ENCODE measurements at places on chromosomes 3 and 15. TPM values are rescaled to one million over a fixed set of nuclear protein-coding genes. Genes with fewer than 3 reads are reported as not detected.

- DNase-seq, result peak; percentile 31
- H3K4me1 ChIP-seq, result peaks cover 19% of the 10 kb centered on the region
- H3K27ac ChIP-seq, result peak overlapping the region; percentile 73
Measured at GRCh38 chr3:172709774-172710663, 848 bp downstream of the NCEH1 start.

DNA sequence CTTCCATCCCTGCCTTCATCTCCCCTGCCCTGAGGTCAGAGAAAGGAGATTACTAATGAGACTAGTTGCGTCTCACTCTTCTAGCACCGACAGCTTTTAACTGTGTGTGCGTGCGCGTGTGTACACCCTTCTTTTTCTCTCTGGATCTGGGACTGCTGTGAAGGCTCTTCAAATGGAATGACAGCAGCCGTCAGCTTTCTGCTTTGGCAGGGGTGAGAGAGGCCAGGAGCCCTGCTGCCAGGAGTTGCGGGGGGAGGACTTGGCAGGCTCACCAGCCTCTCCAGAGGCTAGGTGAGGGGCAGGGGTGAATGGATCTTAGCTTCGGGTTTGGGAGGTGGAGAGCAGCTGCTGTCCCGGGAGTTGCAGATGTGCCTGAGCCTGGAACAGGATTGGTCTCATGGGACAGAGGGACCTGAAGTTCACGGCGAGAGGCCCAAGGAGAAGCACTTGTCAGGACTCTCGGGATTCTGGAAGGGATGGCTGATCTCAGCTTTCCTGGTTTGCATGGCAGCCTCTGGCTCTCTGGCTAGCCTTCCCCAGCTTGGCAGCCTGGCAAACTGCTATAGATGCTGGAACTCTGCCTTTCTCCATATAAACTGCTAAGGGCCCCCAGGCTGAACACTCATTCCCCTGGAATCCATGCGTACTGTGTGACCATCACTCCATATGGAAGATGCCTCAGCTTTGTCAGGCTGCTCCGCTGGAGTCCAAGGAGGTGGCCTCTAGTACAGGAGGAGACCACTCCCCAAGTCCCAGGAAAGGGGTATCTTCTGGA lies 16.6 kb downstream of the TEX264 start:
- H3K4me1 ChIP-seq, result peaks cover 52% of the 10 kb centered on the region
- H3K27ac ChIP-seq, result peak overlapping the region; percentile 88
- DNase-seq, result no peak
- no peaks in the 10 kb centered on the region for H3K27me3 ChIP-seq
- H3K4me3 ChIP-seq, result no peak overlapping the region

GRCh38 chr3:94996743-94997142 lies 933.9 kb downstream of the NSUN3 start:
- H3K4me1 ChIP-seq, result no peaks in the 10 kb centered on the region
- no peak for DNase-seq
- H3K27ac ChIP-seq, result no peak overlapping the region
- H3K4me3 ChIP-seq, result no peak overlapping the region

The BNIP2 gene
- 53.2 TPM for total RNA-seq

GRCh38 chr3:104411757-104412156 lies 955.0 kb upstream of the ALCAM start:
- no peak overlapping the region for H3K27ac ChIP-seq
- DNase-seq, result no peak
- H3K27me3 ChIP-seq, result no peaks in the 10 kb centered on the region
- no peaks in the 10 kb centered on the region for H3K36me3 ChIP-seq

DNA sequence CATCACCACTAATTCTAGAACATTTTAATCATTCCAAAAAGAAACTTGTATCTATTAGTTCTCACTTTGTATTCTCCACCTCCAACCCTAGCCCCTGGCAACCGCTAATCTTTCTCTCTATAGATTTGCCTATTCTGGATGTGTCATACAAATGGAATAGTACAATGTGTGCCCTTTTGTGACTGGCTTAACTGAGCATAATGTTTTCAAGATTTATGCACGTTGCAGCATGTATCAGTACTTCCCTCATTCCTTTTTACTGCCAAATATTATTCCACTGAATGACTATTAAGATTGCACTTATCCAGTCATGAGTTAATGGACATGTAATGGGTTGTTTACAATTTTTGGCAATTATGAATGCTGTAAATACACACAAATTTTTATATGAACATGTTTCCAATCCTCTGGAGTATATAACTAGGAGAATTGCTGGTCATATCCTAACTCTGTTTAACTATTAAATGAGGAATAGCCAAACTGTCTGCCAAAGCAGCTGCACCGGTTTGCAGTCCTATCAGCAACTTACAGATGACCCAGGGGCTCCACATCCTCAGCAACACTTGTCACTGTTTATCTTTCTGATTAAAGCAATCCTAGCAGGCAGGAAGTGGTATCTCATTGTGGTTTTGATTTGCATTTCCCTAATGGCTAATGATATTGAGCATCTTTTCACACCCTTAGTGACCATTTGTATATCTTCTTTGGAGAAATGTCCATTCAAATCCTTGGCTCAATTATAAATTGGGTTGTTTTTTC lies 42.9 kb downstream of the DCUN1D1 start:
- DNase-seq, result no peak
- H3K4me3 ChIP-seq, result no peak overlapping the region
- no peak overlapping the region for H3K27ac ChIP-seq
- H3K4me1 ChIP-seq, result peaks cover 25% of the 10 kb centered on the region
- H3K27me3 ChIP-seq, result no peaks in the 10 kb centered on the region
- peaks cover 2% of the 10 kb centered on the region for H3K36me3 ChIP-seq

DNA sequence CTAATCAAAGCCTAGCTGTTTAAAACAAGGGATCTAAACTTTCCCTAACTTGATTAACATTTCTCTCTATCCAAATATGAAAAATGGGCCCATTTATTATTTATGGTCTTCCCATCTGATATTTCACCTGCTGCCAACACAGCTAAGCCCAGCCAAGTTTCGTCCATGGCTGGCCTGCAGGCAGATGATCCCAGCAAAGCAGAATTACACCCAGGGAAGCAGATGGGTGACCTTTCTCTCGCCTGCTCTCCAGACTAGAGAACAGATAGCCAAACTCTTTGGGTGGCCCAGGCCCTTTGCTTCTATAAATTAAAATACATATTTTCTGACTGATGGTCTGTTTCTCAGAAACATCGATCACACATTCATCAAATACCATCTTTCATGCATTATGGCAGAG lies 1038.8 kb downstream of the AGBL1 start:
- no peaks in the 10 kb centered on the region for H3K4me1 ChIP-seq
- no peak for DNase-seq
- no peaks in the 10 kb centered on the region for H3K36me3 ChIP-seq
- H3K27ac ChIP-seq, result no peak overlapping the region
- H3K27me3 ChIP-seq, result no peaks in the 10 kb centered on the region

The ZPLD1 gene
- total RNA-seq, result not detected

The FAM107A gene
- total RNA-seq, result not detected

- peak overlapping the region; percentile 88 for H3K4me3 ChIP-seq
- H3K36me3 ChIP-seq, result peaks cover 30% of the 10 kb centered on the region
- no peaks in the 10 kb centered on the region for H3K27me3 ChIP-seq
- DNase-seq, result peak; percentile 41
- H3K4me1 ChIP-seq, result peaks cover 24% of the 10 kb centered on the region
Measured at GRCh38 chr3:50341537-50341936, 901 bp upstream of the RASSF1 start.

The C15orf39 gene
- total RNA-seq, result 22.1 TPM

GRCh38 chr3:60696428-60697125 lies 554.7 kb downstream of the FHIT start:
- H3K27me3 ChIP-seq, result no peaks in the 10 kb centered on the region
- no peak for DNase-seq
- H3K4me3 ChIP-seq, result no peak overlapping the region
- no peak overlapping the region for H3K27ac ChIP-seq
- H3K4me1 ChIP-seq, result no peaks in the 10 kb centered on the region

The SCAMP5 gene
- 0.65 TPM for total RNA-seq

DNA sequence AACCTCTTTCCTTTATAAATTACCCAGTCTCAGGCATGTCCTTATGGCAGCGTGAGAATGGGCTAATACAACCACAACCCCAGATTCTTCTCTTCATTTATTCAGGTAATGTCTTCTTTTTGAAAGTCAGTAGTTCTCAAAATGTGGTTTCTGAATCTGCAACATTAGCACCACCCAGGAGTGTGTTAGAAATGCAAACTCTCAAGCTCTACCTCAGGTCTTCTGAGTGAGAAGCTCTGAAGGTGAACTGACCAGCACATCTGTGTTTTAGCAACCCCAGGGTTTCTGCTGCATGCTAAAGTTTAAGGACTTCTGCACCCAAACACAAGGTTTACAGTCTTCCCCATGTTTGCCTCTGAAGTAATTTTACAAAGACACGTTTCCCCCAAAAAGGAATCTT lies 22.3 kb upstream of the TRIM59 start:
- H3K4me1 ChIP-seq, result no peaks in the 10 kb centered on the region
- H3K27me3 ChIP-seq, result peaks cover 10% of the 10 kb centered on the region
- H3K36me3 ChIP-seq, result peaks cover 3% of the 10 kb centered on the region
- DNase-seq, result no peak
- no peak overlapping the region for H3K4me3 ChIP-seq

The INKA1 gene
- 2.8 TPM for total RNA-seq

DNA sequence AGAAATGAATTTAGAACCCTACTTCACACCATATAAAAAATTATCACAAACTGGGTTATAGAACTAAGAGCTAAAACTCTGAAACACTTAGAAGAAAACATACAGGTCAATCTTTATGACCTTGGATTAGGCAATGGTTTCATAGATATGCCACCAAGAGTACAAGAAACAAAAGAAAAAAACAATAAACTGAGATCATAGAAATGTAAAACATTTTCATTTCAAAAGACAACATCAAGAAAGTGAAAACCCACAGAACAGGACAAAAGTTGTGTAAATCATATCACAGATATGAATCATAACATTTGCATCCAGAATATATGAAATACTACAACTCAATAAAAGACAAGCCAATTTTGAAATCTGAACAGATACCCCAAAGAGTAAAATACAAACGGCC lies 72.4 kb downstream of the TBL1XR1 start:
- peak overlapping the region; percentile 47 for H3K27ac ChIP-seq
- H3K27me3 ChIP-seq, result no peaks in the 10 kb centered on the region
- H3K36me3 ChIP-seq, result peaks cover 32% of the 10 kb centered on the region

- H3K27ac ChIP-seq, result no peak overlapping the region
- no peaks in the 10 kb centered on the region for H3K36me3 ChIP-seq
- no peaks in the 10 kb centered on the region for H3K27me3 ChIP-seq
- H3K4me1 ChIP-seq, result no peaks in the 10 kb centered on the region
- H3K4me3 ChIP-seq, result no peak overlapping the region
Measured at GRCh38 chr15:66777596-66778313, 75.7 kb downstream of the SMAD6 start.
